ENCODE measurements at places on chromosomes 13 and 19.
A peak's percentile ranks its signal among the peaks of the same experiment; 100 is the strongest.

GRCh38 chr13:28394422-28394821 lies 100.5 kb downstream of the FLT1 start:
- DNase-seq, result no peak
- peaks cover 2% of the 10 kb centered on the region for H3K36me3 ChIP-seq
- H3K27ac ChIP-seq, result no peak overlapping the region
- H3K4me3 ChIP-seq, result no peak overlapping the region
- no peaks in the 10 kb centered on the region for H3K27me3 ChIP-seq
- no peaks in the 10 kb centered on the region for H3K4me1 ChIP-seq

GRCh38 chr19:45103508-45104319 lies 10.7 kb downstream of the PPP1R37 start:
- peaks cover 20% of the 10 kb centered on the region for H3K4me1 ChIP-seq
- H3K36me3 ChIP-seq, result peaks cover 5% of the 10 kb centered on the region
- H3K27ac ChIP-seq, result peak overlapping the region; percentile 54
- peak overlapping the region; percentile 46 for H3K4me3 ChIP-seq
- H3K27me3 ChIP-seq, result no peaks in the 10 kb centered on the region

DNA sequence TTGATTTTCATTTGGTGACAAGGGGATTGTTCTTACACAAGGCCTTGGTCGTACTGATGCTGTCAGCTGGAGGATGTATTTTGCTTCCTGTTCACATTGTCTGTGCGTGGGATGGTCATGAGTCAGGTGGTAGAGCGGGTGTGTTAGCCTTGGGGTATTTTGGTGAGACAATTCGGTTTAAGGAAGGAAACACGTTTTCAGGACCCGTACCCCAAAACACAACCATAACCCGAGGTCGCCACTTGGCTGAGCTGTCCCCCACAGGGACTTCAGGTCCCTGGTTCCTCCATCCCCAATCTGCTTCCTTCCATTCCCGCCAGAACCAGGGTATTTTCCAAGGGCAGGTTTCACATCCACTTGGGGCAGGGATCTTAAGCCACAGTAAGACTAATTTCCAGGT lies 15.0 kb downstream of the MYO9B start:
- H3K27me3 ChIP-seq, result no peaks in the 10 kb centered on the region
- no peaks in the 10 kb centered on the region for H3K36me3 ChIP-seq
- DNase-seq, result peak; percentile 16
- peak overlapping the region; percentile 32 for H3K27ac ChIP-seq

DNA sequence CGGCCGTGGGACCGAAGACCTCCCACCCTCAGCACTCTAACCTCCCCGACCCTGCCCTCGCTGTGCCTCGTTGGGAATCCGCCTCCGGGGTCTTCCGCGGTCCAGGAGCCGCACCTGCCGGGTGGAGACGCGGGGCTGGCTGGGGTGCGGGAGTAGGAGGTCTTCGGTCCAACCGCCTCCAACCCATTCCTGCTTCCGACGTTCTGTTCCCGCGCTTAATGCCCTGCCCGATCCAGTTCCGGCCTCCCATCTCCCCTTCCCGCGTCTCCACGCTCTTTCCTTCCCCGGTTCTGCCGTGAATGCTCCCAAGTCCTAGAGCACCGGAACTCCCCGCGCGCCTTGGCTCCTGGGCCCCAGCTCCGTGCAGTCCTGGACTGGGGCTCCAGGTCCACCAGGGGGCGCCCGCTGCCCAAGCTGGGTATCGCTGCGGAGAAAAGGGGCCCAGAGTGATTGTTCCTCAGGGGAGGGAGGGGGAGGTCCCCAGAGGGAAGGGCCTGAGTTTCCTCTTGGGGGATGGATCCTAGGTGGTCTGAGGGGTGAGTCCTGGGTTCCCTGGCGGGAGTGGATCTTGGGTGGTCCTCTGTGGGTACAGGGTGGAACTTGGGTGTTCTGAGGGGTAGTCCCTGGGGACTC lies 14.1 kb upstream of the TNFSF9 start:
- peaks cover 33% of the 10 kb centered on the region for H3K4me1 ChIP-seq
- H3K36me3 ChIP-seq, result no peaks in the 10 kb centered on the region
- no peaks in the 10 kb centered on the region for H3K27me3 ChIP-seq
- DNase-seq, result peak; percentile 90
- peak overlapping the region; percentile 50 for H3K4me3 ChIP-seq
- H3K27ac ChIP-seq, result no peak overlapping the region

- H3K36me3 ChIP-seq, result no peaks in the 10 kb centered on the region
- no peak overlapping the region for H3K27ac ChIP-seq
- no peaks in the 10 kb centered on the region for H3K27me3 ChIP-seq
- no peaks in the 10 kb centered on the region for H3K4me1 ChIP-seq
- no peak for DNase-seq
- H3K4me3 ChIP-seq, result no peak overlapping the region
These were observed 656.0 kb downstream of the GPC5 start for GRCh38 chr13:92054389-92054788.

DNA sequence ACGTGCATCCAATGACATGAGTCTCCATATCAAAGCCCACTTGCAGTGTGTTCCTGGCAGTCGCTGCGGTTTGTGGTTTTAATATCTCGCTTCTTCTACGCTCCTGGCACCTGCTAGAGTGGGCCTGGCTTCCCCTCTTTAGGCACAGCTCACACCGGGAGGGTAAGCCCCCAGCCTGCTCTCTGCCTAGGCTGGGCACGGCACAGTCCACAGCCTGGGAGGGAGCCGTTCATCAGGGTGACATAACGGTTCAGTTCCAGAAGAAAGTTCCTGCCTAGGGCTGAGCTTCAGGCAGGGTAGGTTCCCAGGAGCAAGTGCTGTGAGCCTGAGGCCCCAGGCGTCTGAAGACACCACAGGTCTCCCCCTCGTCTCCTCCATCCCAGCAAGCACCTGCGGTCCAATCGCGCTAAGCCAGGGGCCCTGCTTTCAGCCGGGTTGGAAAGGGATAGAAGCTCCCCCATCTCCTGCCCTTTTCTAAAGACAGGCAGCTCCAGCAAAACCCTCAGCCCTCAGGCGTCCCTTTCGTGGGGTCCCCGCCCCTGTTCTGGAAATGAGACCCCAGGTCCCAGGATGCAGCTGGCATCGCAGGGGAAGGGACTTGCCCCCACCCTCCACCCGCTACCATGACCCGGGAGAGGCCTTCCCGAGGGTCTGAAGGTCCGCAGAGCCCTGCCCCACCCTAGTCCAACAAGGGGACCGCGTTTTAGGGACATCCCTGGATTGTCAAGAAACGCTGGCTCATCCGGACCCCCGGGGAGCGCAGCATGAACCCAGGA lies 121.6 kb upstream of the ZNF507 start:
- no peak for DNase-seq
- H3K27ac ChIP-seq, result no peak overlapping the region
- H3K4me1 ChIP-seq, result peaks cover 5% of the 10 kb centered on the region
- no peaks in the 10 kb centered on the region for H3K36me3 ChIP-seq
- peak overlapping the region; percentile 67 for H3K4me3 ChIP-seq

- peaks cover 33% of the 10 kb centered on the region for H3K36me3 ChIP-seq
- no peak overlapping the region for H3K27ac ChIP-seq
- H3K27me3 ChIP-seq, result no peaks in the 10 kb centered on the region
These were observed 14.3 kb upstream of the EIF3G start for GRCh38 chr19:10134040-10134439.

DNA sequence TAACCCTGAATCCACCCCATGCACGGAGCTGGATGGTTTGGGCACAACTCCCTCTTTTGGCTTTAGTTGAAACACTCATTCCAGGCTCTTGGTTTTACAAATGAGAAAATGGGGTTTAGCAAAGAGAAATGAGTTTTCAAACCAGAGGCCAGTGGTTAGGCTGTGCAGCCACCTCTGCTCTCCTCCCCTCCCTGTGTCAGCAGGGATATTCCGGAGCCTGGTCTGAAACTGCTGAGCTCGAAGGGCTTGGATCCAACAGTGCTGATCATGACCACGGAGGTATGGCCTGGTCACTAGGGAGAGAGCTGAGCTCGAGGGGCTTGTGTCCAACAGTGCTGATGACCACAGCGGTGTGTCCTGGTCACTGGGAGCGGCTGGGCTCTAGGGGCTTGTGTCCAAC lies 41.5 kb downstream of the ZNF787 start:
- no peaks in the 10 kb centered on the region for H3K36me3 ChIP-seq
- H3K4me1 ChIP-seq, result peaks cover 10% of the 10 kb centered on the region
- no peak for DNase-seq

- H3K4me3 ChIP-seq, result no peak overlapping the region
- no peak overlapping the region for H3K27ac ChIP-seq
- no peak for DNase-seq
- H3K36me3 ChIP-seq, result no peaks in the 10 kb centered on the region
- no peaks in the 10 kb centered on the region for H3K27me3 ChIP-seq
These were observed 194.7 kb downstream of the B3GLCT start for GRCh38 chr13:31394506-31394905.

DNA sequence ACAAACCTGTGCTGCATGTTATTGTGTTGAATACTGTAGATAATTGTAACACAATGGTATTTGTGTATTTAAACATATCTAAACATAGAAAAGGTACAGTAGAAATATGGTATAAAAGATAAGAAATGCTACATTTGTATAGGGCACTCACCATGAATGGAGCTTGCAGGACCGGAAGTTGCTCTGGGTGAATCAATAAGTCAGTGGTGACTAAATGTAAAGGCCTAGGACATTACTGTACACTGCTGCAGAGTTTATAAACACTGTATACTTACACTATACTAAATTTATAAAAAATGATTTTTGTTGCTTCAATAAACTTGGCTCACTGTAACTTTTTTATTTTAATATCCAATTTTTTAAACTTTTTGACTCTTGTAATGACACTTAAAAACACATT lies 34.4 kb downstream of the LMO7 start:
- no peaks in the 10 kb centered on the region for H3K27me3 ChIP-seq
- H3K36me3 ChIP-seq, result no peaks in the 10 kb centered on the region
- no peak for DNase-seq
- H3K27ac ChIP-seq, result no peak overlapping the region
- H3K4me1 ChIP-seq, result no peaks in the 10 kb centered on the region
- no peak overlapping the region for H3K4me3 ChIP-seq
